ENCODE measurements at places on chromosomes 6 and 20. TPM values are rescaled to one million over a fixed set of nuclear protein-coding genes. Genes with fewer than 3 reads are reported as not detected.
A peak's percentile ranks its signal among the peaks of the same experiment; 100 is the strongest.

DNA sequence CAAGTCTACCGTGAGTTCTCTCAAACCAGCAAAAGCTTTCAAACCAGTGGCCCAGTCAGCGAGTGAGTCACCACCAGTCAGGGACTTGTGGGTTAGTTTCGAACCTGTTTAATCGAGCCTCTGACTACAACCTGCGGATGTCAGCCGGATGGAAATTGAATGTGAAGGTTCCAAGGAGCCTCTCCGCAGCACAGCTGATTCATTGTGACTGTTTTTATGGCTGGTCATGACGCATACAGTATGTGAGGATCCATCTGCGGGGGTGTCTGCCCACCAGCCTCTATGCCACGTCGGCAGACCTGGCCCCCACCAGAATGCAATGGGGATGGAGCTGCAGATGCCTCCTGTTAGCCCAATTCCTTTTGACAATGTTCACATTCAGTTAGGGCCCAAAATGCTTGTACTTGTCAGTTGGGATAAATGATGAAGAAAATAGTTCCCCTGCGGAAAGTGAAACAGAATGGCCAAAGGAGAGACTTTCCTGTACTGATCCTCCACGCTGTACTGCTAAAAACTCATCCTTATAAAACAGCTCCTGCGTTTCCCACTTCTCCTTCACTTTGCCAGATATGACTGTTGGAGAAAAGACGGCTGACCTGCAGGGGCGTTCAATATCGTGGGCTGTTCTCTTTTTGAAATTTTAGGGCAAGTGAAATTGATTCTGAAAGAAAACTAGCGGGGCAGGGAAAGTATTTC lies 206.6 kb downstream of the TFAP2B start:
- DNase-seq: no peak

Gene MLN
- total RNA-seq: not detected

DNA sequence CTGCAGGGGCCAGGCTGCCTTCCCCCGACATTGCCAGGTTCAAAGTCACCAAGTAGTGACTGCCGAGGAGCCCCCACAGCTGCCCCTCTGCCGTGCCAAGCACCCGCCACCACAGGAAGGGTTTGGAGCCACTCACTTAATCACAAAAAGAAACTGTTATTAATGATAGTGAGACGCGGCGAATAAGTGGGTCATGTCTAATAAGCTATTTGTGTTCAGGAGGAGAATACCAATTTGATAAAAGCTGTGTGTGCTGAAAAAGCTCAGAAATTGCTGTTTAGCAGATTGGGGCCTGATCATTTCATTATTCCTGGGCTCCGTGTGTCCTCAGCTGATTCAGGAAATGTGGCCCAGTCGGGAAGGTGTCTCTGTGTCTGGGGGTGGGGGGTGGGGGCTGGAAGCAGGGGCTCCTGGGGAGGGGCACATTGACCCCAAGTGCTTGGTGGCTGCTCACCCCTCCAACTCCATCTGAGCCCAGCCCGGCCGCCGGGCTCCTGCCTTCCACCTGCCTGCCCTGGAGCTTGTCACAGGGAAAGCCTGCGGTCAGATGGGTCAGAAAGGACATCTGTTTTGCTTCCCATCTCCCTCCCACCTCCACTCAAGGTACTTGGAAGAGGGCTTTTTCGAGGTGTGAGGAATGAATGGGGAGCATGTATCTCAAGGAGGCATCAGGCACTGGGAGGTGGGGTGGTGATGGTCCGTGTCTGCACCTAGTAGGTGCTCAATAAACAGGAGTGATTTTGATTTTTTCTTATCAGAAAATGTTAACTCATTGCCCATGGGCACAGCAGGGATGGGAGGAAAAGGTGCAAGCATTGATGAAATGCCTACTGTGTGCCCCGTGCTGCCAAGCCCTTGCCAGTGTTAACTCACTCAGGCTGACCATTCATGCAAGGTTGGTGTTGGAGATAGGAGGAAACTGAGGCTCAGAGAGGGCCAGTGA lies 3.0 kb downstream of the VSTM2L start:
- no peak for DNase-seq

DNA sequence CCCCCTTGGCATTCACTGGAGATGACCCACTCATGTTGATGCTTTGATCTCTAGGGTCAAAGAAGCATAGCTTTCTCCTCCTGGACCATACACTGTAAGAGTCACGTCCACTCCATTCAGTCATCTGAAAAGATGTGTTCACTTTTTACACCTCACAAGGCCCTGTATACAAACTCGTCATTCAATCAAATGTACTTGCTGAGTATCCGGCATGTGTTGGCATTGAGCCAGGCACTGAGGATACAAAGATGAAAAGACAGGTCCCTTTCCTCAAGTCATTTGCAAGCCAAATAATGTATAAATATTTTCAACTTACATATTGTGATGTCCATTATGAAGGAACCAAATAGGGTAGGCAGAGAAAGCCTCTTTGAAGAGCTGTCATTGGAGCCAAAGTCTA lies 32.6 kb upstream of the CSNK2A1 start:
- no peak for DNase-seq

DNA sequence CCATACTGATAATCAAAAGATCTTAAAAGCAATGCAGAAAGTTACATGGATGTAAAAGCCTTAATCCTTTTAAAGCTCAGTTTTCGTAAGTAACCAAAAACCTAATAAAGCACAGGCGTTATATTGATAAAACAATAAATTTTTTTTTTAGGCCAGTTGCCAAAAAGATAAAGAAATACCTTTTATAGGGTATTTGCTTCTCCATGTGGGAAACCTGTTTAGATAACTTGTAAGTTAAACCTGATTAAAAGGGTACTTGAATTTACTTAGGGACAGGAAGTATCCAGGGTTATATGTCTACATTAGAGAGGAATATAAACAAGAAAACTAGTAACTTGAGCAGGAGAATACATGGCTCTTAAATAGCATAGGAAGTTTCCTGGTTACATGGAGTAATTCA lies 21.1 kb downstream of the FBXO9 start:
- DNase-seq: no peak

Gene HLA-DOB
- total RNA-seq: 3.3 TPM

Gene ABCC10
- total RNA-seq: 14.0 TPM

Gene LZTS3
- 9.7 TPM for total RNA-seq

GRCh38 chr20:39076958-39077357 lies 114.8 kb downstream of the DHX35 start:
- no peak for DNase-seq

DNA sequence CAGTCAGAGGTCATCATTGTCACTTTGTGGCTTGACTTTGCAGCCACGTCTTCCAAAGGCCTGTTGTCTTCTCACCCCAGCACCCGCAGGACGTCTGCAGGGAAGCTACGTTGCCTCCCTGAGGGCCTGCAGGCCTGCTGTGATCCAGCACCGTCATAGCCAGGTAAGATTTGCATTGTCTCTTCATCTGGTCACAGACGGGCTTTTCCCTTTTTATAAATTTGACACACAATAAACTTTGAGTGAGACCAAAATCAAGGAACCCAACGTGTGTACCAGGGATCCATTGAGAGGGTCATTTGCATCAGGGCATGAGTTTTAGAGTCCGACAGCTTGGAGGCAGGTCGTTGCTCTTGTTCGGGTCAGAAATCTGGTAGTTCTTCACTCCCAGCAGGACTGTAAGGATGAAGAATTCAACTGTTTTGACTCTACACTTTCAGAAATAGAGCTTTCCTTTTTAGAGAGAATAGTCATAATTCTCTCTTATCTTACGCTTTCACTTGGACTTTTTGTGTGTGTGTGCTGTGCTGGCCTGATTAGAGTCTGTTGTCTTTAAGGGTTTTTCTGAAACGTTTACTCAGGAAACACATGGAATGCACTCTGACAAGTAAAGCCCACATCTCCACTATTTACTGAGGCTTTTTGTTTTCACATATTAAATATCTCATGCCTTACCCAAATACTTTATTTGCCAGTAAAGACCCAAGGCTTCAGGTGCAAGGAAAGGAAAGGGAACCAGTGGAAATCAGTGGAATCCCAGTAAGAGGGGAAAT lies 177.2 kb upstream of the TAB2 start:
- DNase-seq: no peak

DNA sequence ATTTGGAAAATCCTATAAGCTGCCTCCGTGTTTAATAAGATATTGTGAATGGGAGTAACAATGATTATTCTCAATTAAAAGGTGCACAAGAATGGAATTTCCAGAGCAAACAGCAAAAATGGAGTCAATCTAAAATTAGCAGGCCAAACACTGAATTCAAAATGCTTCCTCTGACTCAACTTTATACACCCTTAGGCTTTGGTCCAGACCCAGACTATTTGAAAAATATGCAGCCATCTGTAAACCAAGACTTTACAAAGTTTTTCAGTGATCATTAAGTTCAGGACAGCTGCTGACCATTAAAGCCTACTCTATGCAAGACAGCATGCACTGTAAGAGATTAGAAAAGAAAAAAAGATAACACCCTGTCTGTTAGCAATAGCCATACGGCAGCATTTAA lies 39.4 kb upstream of the CCN6 start:
- DNase-seq: no peak

Gene TPX2
- 8.6 TPM for total RNA-seq

Gene IMPG1
- total RNA-seq: not detected

DNA sequence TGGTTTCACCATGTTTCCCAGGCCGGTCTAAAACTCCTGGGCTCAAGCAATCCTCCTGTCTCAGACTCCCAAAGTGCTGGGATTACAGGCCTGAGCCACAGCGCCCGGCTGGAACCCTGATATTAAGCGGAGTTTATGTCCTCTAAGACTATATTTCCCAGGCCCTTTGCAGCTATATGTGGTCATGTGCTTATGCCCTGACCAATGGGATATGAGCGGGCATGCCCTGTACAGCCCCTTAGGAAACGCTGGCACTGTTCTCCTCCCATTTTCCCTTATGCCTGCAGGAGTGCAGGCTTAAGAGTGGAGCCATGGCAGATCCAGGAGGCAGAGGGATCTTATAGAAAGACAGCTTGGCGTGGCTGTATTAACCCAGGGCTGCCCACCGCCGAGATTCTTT lies 29.9 kb downstream of the RSPO4 start:
- no peak for DNase-seq

Gene GRIK2
- 2.0 TPM for total RNA-seq

GRCh38 chr20:10090588-10091166 lies 55.9 kb downstream of the ANKEF1 start:
- DNase-seq: no peak

DNA sequence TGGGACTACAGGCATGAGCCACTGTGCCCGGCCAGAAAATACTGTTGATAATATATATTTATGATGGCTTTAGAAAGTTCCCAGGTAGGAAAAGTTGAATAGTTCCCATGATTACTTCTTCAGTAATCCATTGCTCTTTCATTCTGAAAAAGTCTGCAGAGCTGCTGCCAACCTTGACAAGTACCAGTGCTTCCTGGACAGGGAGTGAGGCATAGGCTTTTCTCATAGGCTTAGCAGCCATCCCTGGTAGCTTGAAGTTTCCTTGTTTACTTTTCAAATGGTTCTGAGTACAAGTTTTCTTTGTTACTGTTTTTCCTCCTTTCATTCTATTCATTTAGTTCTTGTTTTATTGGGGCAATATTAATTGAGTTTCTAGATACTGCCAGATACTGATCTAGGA lies 7.8 kb downstream of the RWDD1 start:
- no peak for DNase-seq

- peak; percentile 64 for DNase-seq
Observed at GRCh38 chr6:16762550-16763477, 1.6 kb upstream of the ATXN1 start.

DNA sequence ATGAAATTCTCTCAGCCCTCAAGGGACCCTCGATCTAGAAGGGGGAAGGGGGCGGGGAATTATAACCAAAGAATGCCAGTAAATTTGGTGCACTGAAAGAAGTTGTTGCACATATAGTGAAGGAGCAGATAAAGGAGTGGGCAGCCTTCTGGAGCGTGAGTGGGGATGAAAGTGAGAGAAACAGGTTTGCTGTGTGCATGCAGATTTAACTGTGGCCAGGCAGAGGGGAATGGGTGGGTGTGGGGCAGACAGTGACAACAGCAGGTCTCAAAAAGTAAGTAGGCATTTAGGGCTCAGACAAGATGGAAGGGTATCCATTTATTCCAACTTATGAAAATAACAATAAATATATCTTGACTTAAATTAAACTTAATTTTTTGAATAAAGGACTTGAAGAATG lies 149.1 kb downstream of the KCNQ5 start:
- DNase-seq: no peak

GRCh38 chr20:30288346-30288745 lies 969.1 kb upstream of the DEFB115 start:
- DNase-seq: peak; percentile 45

DNA sequence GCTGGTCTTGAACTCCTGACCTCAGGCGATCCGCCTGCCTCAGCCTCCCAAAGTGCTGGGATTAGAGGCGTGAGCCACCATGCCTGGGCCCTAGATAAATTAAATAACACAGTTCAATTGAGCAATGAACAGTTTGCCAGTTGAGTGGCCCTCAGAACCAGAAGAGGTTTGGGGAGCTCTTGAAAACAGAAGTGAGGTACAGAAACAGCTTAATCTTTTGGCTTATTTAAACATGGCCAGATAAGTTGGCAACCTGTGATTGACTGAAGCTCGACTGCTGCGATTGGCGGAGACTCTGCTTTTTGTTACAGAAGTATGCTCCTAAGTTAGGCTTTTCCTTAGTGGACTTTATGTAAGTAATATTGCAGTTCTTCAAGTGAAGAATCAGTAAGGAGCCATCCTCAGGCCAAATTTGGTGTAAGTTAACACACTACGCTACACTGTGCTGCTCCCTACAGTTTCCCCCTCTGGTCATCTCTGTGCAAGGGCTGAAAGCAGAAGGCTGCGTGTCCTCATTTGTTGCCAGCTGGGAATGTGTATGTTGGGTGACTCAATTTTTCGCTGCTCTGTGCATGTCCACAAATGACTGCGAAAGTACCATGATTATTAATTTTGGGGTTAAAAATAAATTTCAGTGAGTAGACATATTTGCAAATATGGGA lies 9.8 kb downstream of the XRN2 start:
- DNase-seq: no peak

Gene REM1
- not detected for total RNA-seq

Gene TREML2
- total RNA-seq: not detected

Gene SYCP2
- 1.9 TPM for total RNA-seq

GRCh38 chr6:111668410-111668809 lies 62.7 kb upstream of the TRAF3IP2 start:
- DNase-seq: no peak

DNA sequence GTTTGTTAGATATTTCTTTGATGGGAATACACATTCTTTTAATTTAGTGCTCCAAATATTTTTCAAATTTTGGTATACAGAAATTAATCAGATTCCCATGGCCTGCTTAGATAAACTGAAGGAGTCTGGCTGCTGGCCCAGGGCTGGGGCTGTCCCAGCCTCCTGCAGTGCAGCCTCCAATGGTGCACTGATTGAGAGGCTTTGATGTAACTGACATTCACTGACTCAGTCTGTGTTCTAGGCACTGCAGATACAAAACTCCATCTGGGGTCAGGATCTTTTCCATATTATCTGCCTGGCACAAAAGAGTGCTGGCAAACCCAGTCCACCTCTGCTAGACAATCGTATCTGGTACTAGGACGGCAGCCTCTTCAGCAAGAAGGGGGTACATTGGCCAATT lies 64.8 kb downstream of the GRIK2 start:
- no peak for DNase-seq

Gene PPIL6
- 1.7 TPM for total RNA-seq

All from lower leg skin (tissue), 4 donors.